ENCODE measurements at places on chromosomes 2 and 18.

GRCh38 chr2:175161-175786 lies 88.6 kb downstream of the SH3YL1 start:
- DNase-seq: no peak

DNA sequence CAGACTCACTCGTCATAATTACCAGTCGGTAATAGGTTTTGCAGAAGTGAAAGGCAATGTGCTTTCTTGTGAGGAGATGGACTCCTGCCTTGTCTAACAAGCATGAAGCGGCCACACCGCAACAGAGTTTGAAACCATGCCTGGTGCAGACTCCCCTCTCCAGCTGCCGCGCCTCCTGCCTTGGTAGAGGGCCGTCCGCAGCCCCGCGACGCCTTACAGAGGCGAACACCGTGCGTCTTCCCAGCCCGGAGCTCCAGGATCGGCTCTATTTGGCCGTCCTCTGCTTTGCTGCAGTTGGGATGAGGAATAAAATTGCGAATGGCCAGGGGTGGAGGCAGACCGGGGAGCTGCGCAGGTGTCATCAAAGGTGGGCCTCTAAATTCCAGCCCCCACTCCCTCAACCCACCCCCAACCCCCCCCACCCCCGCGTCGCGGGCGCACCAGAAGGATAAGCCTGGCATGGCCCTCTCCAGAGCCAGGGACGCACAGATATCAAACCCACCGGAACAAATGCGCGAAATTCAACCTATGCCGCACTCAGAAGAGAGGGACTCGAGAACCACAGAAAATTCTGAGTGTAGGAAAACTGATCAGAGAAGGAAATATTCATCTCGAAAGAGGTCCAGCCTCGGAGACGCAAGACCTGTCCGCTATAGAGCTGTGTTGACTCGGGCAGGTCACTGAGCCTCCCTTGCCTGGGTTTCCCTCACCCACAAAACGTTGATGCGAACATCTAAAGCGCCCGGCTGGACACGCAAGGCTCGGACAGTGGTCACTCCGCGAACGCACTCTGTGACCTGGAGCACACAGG lies 1.1 kb downstream of the TRABD2A start:
- DNase-seq: no peak

GRCh38 chr2:153294199-153294786 lies 184.3 kb downstream of the RPRM start:
- no peak for DNase-seq

DNA sequence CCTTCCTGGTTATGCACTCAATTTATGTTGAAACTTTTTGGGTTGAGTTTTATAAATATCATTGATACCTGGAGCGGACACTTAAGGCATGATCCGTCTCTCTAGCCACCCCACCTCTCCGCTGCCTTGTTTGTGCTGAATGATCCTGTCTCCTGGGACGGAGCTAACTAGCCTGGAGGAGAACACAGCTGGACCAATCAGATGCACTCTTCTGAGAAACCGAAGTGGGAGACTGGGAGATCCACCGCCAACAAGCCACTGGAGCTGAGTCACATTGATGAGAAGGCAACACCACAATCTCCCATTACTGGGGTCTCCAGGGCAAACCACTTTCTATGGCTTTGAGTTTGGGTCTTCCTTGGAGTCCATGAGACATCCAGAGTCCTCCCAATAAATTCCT lies 29.3 kb downstream of the CYP26B1 start:
- DNase-seq: no peak

DNA sequence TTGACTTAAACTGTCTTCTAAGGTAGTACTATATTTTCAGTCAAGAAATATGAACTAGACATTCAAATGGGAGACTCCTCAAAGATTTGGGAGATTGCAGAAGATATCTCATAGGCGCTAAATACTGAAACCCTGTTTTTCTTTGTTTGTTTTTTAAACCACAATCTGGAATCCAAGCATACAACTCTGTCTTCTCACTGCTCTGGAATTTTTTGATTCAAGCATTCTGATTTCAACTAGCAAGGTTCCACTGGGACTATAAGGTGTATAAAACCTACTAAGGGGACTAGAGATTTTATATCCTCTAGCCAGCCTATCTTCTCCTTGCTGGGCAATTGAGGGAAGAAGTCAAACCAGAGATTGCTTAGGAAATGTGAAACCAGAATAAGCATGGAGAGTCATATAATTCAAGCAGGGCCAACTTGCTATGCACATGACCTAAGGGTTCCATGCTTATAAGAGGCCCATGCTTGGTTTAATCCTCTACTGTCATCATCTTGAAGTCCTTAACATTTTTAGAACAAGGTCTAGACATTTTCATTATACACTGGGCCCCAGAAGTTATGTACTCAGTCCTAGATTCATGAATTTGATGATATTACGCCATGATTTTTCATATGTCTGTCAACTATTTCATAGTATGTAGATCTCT lies 405.5 kb downstream of the PARD3B start:
- no peak for DNase-seq

- DNase-seq: no peak
Measured at GRCh38 chr2:38099099-38100028, 23.4 kb upstream of the CYP1B1 start.

DNA sequence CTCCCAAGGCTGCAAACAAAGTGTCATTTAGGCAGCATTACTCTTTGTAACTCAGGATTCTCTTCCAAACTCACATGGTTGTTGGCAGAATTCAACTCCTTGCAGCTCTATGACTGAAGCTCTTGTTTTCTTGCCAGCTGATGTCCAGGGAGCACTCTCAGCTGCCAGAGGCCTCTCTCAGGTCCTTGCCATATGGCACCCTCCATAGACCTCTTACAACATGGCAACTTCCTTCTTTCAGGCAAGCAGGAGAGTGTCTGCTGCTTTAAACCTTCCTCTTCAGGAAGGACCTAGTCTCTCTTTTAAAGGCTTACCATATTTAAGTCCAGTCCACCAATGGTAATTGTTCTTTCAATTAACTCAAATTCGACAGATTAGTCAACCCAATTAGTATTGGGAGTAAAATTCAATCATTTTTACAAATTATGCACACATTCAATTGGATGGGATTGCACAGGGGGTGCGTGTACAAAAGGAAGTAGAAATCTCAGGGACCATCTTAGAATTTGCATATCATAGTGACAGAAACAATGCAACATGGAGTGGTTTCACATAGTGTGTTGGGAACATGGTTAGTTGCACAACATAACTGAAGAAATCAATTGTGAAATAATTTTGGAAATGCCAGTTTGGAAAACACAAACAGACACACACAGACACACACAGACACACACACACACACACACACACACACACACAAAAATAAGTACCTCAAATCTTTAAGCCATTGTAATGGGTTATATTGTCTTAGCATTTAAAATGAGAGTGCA lies 893.5 kb upstream of the ZEB2 start:
- DNase-seq: no peak

DNA sequence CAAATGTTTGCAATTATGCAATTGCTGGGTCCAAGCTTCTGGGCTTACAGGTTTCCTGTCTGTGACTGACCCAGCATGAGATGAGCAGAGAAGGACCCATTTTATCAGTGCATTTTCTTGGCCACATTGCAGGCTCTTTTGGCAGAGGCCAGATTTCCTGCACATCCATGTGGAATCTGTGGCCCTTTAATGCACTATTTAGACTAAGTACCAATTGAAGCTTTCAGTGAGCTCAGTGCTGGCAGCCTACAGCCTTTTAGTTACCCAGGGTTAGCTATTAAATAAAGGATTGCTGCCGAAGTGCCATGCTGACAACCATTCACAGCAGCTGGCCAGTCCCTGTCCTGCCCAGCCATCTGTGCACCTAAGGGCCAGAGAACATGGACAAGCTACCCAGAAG lies 165.0 kb downstream of the ANKRD30B start:
- no peak for DNase-seq

DNA sequence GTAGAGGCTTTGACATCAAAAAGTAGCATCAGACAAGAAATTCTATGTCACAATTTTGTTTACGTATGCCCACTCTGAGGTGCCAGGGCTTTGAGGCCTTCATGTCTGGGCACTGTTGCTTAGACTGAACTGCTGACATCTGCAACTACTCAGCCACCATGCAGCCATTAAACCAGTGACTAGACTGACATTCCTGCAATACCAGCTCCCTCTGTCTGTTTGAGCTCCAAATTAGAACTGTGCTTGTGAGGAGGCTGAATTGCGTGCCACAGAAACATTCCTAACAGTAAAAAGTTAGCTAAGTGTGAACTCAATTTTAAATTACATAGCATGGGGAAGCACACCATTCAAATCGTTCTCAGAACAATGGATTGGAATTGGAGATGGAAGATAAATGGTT lies 163.2 kb downstream of the INSIG2 start:
- DNase-seq: no peak

DNA sequence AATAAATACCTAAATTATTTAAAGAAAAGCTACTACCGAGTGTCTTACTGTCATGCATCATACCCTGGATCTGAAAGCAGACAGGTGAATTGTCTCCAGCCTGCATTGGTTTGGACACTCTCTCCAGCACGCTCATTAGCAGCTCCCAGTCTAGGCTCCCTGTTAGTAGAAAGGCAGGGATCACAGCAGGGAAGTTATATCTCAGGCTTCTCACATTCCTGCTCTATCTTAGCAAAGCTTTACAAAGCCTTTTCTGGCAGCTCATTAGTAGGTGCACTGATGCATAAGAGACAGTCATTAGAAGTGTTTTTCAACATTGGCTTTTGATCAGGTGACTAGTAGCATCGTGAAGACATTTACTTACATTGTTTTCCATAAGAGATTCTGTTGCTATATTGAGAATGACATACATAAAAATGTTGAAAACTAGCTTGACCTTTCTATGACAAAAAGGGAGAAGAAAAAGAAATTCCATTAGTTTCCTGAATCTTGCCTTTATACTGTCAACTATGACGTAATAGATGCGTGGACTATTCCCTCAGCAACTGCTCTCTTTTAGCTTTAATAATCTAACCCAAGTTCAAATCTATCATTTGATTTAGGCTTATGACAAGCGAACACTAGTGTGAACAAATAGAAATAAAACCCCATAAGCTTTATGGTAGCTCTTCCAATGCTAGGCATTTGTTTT lies 408.7 kb upstream of the KCNH7 start:
- DNase-seq: no peak

DNA sequence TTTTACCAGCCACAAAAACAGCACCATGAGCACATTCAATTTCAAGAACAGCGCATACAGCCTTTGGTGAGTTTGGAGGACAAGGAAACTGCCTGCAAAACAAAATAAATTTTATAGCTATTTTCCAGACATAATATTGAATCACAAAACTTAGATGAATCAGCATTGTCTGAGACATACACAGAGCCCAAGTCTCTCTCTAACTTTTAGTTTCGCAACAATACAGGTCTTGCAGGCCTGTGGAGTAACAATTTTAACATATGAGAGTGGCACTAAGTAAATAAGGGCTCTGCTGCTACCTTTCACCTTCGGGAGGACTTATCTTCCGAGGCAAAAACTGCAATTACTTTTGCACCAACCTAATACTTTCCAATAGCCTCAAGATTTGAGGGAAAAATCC lies 56.1 kb upstream of the PEX13 start:
- DNase-seq: no peak

DNA sequence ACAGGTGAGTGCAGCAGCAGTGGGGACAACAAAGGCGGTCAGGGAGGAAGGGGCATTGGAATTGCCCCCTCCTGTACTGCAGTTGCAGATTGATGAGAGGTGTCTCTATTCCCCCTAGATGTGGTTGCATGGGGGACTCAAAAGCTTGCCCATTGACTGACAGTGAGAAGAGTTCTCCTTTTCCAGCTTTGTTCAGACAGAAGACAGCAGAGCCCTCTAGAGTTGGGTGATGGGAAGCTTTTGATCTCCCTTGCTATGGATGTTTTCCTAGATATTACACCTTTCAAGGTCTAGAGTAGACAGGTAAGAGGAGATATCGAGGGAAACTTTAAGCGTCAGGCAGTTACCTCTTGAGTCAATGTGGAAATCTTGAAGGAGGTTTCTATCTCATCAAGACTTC lies 2.9 kb downstream of the PROKR1 start:
- no peak for DNase-seq

DNA sequence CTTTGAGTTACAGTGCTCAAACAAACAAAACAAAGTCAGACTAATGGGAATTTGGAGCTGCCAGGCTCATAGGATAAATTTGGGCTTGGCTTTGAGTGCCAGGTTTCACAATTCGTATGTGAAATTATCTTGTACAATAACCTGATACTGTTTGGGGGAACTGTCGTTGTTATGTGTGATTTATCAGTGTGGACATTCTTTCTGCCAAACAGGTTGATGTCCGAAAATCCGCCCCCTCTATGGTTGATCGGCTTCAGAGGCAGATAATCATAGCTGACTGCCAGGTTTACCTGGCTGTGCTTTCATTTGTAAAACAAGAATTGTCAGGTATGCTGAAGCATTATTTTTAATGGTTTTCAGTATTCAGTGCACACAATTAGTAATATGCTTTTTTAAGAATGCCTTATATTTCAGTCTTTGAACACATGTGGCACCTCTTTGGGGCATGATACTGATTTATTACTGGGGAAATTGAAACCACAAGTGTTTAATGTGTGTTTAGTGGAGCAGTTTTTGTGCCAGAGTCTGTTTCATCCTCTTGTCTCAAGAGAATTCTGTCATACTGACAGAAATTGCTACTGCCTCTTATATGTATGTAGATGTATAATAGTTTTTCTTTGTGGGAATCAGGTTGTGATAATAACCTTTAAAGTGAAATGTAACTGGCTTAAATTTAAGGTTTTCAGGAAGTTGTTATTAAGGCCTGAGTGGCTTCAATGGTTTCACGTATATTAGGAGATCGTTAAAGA lies 54.6 kb downstream of the TTC39C start:
- peak; percentile 0 for DNase-seq

DNA sequence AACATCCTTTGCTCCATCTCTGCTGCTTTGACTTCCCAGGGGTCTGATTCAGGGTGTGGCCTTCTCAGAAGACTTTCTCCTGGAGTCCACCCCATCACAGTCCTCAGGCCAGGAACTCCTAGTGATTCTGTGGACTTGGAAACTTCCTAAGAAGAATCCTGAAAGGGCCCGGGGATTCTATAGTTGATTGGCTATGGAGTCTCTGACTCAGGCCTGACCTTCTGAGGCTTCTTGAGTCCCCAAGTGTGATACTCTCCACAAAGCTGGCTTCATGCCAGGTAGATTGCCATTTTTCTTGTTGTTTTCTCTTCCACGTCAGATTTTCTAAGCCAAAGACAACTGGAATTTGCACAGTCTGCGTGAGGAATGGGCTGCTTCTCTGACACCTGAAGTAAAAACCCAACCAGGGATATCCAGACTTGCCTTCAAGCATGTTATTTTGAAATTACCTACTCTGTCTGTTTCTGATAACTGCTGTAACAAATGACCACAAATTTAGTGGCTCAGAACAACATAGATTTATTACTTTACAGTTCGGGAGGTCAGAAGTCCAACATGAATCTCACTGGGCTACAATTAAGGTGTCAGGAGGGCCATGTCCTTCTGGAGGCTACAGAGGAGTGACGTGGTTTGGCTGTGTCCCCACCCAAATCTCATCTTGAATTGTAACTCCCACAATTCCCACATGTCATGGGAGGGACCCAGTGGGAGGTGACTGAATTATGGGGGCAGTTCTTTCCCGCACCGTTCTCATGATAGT lies 69.3 kb downstream of the ALPK2 start:
- DNase-seq: no peak

- DNase-seq: no peak
Measured at GRCh38 chr18:49028091-49028490, 77.3 kb upstream of the SMAD7 start.
